ENCODE measurements at places on chromosomes 16 and 17.

GRCh38 chr17:45325810-45326209, 9.0 kb upstream of the MAP3K14 start:
- no peak for DNase-seq

- no peak for DNase-seq
Measured at GRCh38 chr17:77684803-77685798, 273.4 kb upstream of the TNRC6C start.

GRCh38 chr17:52148969-52149351, 9.6 kb downstream of the CA10 start:
- DNase-seq, result no peak

GRCh38 chr17:27748360-27748825, 51.9 kb downstream of the NOS2 start:
- DNase-seq, result no peak

GRCh38 chr16:30535106-30535776, 583 bp upstream of the ZNF747 start:
- no peak for DNase-seq

GRCh38 chr16:68219725-68220351, 16.1 kb downstream of the ESRP2 start:
- DNase-seq, result no peak

DNA sequence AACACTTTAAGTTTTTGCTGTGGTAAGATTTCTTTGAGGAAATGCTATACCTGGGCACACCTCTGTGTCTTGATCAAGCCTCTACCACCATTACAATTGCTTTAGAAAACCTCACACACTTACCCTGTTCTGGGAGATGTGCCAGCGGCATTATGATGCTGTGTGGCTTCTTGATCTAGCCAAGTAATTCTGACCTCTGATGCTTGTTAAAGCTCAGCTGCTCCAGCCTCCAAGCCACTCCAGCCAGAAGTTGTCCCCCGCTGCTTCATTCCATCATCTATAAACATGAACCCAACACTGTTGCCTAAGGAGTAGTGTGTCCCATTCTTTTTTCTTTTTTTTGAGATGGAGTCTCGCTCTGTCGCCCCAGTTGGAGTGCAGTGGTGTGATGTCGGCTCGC, 60.1 kb downstream of the CYLD start:
- no peak for DNase-seq

DNA sequence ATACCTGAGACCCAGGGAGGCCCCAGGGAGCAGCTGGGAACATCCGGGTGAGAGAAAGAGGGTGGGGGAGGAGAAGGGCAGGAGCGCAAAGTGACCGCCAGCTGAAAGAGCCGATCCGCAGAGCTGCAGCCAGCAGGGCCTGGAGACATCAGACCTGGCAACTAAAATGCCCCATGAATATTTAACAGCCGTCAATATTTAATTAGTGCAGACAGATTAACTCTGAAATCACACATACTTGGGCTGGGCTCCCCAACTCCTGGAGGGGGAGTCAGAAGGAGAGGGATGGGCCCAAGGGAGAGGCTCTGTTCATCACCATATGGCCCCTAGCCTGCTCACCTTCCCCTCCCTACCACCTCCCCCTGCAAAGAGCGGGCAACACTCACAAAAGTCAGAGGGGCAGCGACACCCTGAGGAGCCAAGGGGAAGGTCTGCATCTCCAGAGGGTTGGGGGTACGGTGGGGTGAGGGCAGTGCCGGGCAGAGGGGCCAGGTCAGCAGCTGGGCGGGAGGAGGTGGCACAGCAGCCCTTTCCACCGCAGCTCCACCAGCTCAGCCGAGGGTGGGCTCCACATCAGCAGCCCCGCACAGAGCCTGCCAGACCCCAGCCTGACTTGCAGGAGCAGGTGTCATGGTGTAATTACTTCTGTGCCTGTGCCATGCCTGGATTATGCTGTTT, 61.9 kb upstream of the CCL1 start:
- DNase-seq, result no peak

DNA sequence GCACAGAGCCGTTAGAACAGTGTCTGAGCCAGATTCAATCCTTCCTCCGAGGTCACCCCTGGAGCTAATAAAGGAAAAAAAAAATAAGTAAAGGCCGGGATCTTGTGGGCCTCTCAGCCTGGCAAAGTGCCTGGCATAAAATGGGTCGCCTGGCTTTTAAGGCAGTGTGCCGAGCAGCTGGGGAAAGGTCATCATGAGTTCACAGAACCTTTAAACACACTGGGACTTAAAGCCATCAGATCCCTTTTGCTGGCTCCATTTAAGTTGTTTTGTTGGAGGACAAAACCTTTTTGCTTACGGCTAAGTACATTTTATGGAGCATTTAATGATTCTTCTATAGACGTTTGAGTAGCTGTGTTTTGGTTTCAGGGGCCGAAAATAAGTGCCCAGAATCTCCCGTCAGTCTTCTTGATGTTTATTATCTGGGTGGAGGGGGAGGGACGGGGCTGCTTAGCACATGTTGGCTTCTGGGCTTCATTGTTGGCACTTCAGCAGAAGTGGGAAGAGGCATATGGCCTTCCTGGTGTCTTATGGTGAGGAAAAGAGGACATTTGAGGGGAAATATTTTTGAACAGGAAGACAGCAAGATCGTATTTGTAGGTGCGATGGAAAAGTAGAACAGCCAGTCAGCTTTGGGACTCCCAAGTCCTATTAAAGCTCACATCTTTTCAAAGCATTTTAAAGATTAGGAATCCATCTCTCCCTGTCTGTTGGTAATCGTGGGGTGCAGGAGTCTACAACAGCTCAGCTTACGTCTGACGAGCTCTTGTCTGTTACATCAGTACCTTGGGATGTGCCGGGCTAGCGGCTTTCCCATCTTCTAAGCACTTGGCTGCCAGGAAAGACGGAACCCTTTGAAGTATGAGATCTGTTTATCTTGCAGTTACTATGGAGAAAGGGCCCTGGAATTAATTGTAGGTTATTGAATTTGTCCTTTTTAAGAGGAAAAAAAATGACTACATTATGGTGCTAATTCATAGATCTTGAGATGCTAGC, 31.1 kb downstream of the RBFOX1 start:
- no peak for DNase-seq

GRCh38 chr17:12815642-12816141, 26.4 kb downstream of the ARHGAP44 start:
- DNase-seq, result no peak

DNA sequence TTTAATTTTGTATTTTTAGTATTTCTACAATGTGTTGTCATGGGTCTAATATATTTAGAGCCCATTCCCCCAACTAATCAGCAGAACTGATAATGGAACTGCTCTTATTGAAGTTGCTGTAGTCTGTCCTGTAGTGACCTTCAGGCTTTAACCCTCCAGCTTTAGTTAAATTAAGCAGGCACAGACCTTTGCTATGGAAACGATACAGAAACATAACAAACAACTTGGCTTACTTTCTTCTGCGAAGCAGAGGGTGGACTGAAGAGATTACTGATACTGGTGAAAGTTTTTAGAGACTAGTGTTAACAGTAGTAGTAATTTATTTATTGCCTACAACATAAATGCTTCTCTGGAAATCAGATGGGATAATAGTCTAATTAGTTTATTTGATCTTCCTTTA, 61.4 kb downstream of the NFATC3 start:
- no peak for DNase-seq

GRCh38 chr16:49785970-49786369, 69.9 kb downstream of the ZNF423 start:
- DNase-seq, result no peak

GRCh38 chr17:45042346-45043120, 8.9 kb downstream of the DCAKD start:
- DNase-seq, result no peak

- DNase-seq, result no peak
Measured at GRCh38 chr17:17566896-17567513, 24.5 kb downstream of the PEMT start.

DNA sequence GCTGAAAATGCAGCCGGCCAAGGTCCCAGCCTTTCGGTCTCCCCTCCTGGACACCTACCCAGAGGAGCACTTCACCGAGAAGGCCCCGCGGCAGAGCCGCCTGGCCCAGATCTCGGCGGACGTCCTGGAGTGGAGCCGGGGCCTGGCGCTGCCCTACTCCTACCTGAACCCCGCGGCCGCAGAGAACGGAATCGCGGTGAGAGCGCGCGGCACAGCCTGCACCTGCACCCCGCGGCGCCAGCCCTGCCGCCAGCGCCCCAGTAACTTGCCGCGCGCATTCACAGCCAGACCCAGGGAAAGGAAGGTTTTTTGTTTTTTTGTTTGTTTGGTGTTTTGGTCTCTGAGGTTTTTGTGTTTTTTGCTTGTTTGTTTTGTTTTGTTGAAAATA, 15.2 kb downstream of the ALOX12B start:
- no peak for DNase-seq

DNA sequence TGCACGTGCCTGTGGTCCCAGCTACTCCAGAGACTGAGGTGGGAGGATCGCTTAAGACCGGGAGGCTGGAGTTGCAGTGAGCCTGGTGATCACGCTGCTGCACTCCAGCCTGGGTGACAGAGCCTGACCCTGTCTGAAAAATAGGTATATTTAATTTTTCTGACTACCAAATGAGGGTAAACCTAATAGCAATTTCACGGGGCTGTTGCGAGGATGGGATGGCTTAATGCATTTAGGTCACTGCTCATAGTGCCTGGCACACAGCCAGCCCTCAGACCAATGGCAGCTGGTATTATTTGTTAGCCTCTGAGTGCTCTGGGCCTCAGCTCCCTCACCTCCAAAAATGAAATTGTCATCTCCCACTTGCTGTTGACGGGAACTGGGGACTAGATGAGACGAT, 5.9 kb upstream of the CDIP1 start:
- no peak for DNase-seq

GRCh38 chr17:78595135-78595810, 18.1 kb upstream of the DNAH17 start:
- no peak for DNase-seq

GRCh38 chr17:8985054-8985701, 19.7 kb upstream of the PIK3R5 start:
- DNase-seq, result no peak

GRCh38 chr17:81046770-81047359, 11.9 kb downstream of the BAIAP2 start:
- DNase-seq, result no peak

DNA sequence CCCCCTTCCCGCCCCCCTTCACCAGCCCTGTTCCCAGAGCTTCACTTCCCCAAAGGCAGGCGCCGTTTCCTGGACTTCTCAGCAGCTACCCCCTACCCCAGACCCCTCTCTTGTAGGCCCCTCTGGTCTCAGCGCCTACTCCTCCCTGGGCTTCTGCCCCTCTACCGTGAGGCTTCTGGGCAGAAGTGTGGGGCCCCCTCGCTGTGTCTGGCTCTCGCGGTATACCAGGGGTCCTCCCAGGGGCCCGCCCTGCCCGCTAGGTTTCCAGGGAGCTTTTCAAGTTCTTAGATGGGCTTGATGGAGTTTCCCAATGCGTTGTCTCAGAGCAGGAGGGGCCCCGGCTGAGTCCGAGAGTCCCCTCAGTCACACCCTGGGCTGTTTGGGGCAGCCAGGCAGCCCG, 247.1 kb downstream of the SEC14L1 start:
- no peak for DNase-seq

DNA sequence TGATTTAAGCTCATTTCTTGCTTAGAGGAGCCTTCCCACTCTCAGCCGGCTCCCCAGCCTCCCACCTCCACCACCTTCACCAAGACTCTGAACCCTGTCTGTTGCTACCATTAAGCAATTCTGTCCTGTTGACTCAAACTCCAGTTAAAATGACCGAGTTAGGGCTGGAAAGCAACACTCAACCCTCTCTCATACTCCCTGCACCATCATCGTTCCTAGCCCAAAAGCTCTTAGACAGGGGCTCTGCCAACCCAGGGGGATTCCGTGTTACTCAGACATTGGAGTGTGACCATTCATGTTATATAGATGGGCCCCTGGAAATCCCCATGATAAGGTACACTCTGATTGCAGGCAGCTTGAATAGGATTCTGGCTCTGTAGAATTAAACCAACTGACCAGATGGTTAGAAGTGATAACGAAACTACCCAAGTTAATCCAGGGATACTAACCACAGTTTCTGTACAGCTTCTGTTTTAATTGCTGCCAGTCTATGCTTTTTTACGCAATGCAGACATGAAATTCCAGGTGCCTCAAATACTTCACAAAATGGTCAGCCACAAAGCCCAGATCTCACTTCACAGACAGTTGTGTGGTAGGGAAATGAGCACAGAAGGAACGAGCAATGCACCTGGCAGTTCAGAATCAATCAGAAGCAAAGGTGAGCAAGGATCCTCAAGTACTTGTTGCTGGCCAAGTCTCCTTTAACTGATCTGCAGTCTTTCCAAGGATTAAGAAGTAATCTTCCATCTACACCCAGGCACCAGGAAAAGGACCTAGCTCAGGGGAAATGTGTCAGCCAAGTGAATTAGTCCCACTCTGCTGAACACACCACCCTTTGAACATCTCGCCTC, 2.1 kb downstream of the SSTR2 start:
- no peak for DNase-seq

GRCh38 chr17:66299711-66300110, 2.7 kb upstream of the PRKCA start:
- DNase-seq, result no peak

DNA sequence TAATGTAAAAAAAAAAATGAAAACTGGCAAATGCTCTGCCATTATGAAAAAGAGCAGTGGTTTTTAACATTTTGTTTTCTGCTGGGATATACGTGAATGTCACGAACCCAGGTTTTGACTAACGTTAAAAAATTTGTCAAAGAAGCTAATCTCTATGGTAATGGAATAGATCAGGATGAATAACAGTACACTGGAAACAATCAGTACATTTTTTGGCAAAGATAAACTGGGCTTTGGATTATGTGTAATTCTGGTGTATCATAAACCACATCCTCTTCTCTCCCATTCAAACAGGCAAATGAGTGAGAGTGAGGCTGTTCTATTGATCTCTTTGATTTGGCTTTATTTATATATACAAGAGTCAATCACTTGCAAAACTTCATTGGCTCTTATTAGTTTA, 207.0 kb upstream of the IRX3 start:
- DNase-seq, result no peak

- DNase-seq, result no peak
Measured at GRCh38 chr17:19713462-19713861, 2.9 kb downstream of the SLC47A2 start.

DNA sequence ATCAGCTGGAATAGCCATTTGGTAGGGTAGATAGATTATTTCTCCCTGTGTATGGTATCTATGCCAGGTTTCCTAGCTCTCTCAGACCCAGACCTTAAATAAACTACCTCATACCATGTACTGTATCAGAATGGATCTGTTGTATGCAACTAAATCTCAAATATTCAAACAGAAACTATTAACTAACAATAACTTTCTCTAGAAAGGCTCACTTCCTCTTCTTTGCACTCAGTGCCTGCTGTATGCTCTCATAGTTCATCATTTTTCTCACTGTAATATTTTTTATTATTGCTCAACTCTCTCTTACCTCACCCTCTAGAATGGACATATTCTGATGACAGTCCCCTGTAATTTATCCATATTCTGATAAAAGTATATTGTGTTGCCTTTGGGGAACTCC, 182.4 kb downstream of the TOX3 start:
- DNase-seq, result no peak

GRCh38 chr17:81386646-81387099, 8.6 kb upstream of the BAHCC1 start:
- DNase-seq, result no peak

GRCh38 chr17:17151962-17152361, 54.2 kb downstream of the PLD6 start:
- no peak for DNase-seq

Measured in activated T-helper 1 cell treated with Interleukin-2 at 50 U/mL for 16 hours (primary cell).